ENCODE measurements at places on chromosomes 6 and 20. TPM values are rescaled to one million over a fixed set of nuclear protein-coding genes. Genes with fewer than 3 reads are reported as not detected.
A peak's percentile ranks its signal among the peaks of the same experiment; 100 is the strongest.

FGD2 gene
- 1.1 TPM for polyA plus RNA-seq

VWA7 gene
- polyA plus RNA-seq, result 9.8 TPM

ADISSP gene
- 5.8 TPM for polyA plus RNA-seq

ZNF391 gene
- not detected for polyA plus RNA-seq

RFX6 gene
- polyA plus RNA-seq, result 0.73 TPM

C6orf141 gene
- polyA plus RNA-seq, result 5.5 TPM

CENPW gene
- polyA plus RNA-seq, result 6.3 TPM

OR2B2 gene
- not detected for polyA plus RNA-seq

DNA sequence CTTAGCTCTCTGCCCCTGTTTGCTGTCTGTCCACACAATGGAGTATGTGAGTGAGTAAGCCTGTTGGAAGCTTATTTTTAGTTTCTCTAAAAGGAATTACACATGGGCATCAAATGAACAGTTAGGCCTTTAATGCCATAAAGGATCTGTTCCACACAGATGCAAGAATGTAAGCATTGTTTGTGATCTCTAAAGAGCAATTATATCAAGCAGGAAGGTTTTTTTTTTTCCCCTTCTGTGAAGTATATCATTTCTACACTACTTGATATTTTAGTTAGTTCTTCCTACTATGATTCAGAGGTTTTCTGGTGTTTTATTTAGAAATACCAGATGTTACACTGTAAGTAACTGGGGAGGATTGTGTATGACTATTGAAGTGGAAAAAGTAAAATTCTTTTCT lies 627.5 kb downstream of the COL12A1 start:
- no peak overlapping the region for H3K4me3 ChIP-seq
- no peaks in the 10 kb centered on the region for H3K4me1 ChIP-seq
- DNase-seq, result no peak
- no peaks in the 10 kb centered on the region for H3K36me3 ChIP-seq
- H3K27ac ChIP-seq, result no peak overlapping the region
- no peaks in the 10 kb centered on the region for H3K27me3 ChIP-seq

GRCh38 chr6:3504938-3505805 lies 48.3 kb upstream of the SLC22A23 start:
- H3K27me3 ChIP-seq, result no peaks in the 10 kb centered on the region
- H3K4me1 ChIP-seq, result peaks cover 5% of the 10 kb centered on the region
- no peak overlapping the region for H3K27ac ChIP-seq

GRCh38 chr20:61929971-61930666 lies 135.6 kb downstream of the TAF4 start:
- no peaks in the 10 kb centered on the region for H3K36me3 ChIP-seq
- no peaks in the 10 kb centered on the region for H3K4me1 ChIP-seq
- DNase-seq, result no peak
- H3K27ac ChIP-seq, result no peak overlapping the region
- H3K27me3 ChIP-seq, result no peaks in the 10 kb centered on the region
- no peak overlapping the region for H3K4me3 ChIP-seq

- no peak overlapping the region for H3K27ac ChIP-seq
- DNase-seq, result no peak
- H3K4me3 ChIP-seq, result no peak overlapping the region
- no peaks in the 10 kb centered on the region for H3K27me3 ChIP-seq
- H3K4me1 ChIP-seq, result peaks cover 40% of the 10 kb centered on the region
- no peaks in the 10 kb centered on the region for H3K36me3 ChIP-seq
These were observed 194.9 kb downstream of the BCAS1 start for GRCh38 chr20:53875452-53875851.

GRCh38 chr6:379410-380181 lies 12.0 kb upstream of the IRF4 start:
- no peak overlapping the region for H3K4me3 ChIP-seq
- DNase-seq, result no peak
- H3K4me1 ChIP-seq, result no peaks in the 10 kb centered on the region
- H3K27ac ChIP-seq, result no peak overlapping the region

GRCh38 chr6:43310624-43311023 lies 2.0 kb upstream of the CRIP3 start:
- no peak overlapping the region for H3K4me3 ChIP-seq
- peaks cover 16% of the 10 kb centered on the region for H3K27me3 ChIP-seq
- no peaks in the 10 kb centered on the region for H3K36me3 ChIP-seq

DNA sequence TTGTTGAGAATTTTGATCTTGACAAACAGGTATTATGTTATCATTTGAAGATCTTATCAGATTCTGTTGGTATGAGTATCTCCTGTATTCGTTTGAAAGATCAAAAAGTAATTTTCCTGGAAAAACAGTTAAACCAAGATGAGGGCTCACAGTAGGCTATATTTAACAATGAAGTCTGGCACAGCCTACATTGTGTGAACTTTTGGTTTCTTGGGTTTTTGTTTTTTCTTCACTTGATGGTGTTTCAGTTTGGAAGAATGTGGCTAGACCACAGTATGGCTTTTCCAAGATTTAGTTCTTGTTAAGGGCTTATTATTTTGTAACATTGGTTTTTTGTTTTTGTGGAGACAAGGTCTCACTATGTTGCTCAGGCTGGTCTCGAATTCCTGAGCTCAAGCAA lies 306.4 kb downstream of the CDKAL1 start:
- H3K4me1 ChIP-seq, result no peaks in the 10 kb centered on the region
- no peak for DNase-seq
- no peaks in the 10 kb centered on the region for H3K36me3 ChIP-seq
- H3K27ac ChIP-seq, result no peak overlapping the region
- no peak overlapping the region for H3K4me3 ChIP-seq

DNA sequence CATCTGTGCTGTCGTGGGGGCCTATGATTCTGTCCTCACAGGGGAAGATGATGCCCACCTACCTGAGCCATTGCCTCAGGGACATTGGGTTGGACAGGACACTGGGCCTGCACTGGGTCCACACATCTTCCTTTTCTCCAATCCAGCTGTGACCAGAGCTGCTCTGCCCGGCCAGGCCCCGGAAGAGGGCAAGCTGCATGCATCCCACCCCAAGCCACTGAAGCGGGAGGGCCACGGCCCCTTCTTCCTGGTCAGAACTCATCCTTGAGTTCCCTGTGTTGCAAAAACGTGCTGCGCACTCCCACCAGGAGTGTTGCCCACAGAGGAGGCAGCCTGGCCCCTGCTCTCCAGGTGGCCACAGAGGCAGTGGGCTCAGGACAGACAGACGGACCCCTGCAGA lies 38.2 kb downstream of the SPDEF start:
- DNase-seq, result no peak
- H3K4me3 ChIP-seq, result no peak overlapping the region
- H3K36me3 ChIP-seq, result no peaks in the 10 kb centered on the region
- H3K27ac ChIP-seq, result no peak overlapping the region
- H3K4me1 ChIP-seq, result no peaks in the 10 kb centered on the region
- H3K27me3 ChIP-seq, result peaks cover 5% of the 10 kb centered on the region

DNA sequence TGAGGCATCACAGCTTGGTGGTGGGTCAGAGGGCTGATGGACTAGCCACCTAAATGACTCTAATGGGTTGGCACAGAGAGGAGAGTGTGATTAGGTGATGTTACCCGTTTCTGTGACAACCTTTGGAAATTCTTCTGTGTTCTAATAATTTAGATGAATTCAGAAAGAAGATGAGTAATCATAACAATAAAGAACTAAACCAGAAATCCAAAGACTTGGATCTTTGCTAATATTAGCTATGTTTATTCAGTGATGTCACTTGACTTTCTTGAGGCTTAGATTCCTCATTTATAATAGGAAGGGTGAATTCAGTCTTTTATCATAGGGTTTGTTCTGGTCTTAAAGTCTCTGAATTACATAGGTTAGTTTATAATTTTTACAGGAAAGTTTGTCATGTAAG lies 19.9 kb downstream of the CRYBG1 start:
- no peaks in the 10 kb centered on the region for H3K36me3 ChIP-seq
- no peak overlapping the region for H3K4me3 ChIP-seq

DNA sequence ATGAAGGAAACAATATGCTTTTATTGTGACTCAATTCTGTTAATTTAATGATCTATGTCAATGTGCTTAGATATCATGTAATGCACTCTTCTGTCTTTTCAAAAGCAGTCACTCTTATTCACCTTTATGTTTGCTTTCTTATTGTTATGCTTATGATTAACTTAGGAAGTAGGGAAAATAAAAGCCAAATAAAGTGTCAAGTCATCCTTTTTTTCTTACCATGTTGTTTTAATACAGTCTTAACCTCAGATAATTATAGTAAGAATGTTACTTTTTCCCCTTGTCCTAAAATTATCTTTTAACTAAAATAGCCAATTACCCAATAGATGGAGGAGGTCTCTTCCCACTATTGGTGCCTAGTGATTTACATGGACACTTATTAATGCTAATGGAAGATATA lies 72.6 kb downstream of the TFAP2B start:
- no peaks in the 10 kb centered on the region for H3K4me1 ChIP-seq
- H3K4me3 ChIP-seq, result no peak overlapping the region
- H3K27me3 ChIP-seq, result no peaks in the 10 kb centered on the region
- no peak for DNase-seq
- no peaks in the 10 kb centered on the region for H3K36me3 ChIP-seq

DNA sequence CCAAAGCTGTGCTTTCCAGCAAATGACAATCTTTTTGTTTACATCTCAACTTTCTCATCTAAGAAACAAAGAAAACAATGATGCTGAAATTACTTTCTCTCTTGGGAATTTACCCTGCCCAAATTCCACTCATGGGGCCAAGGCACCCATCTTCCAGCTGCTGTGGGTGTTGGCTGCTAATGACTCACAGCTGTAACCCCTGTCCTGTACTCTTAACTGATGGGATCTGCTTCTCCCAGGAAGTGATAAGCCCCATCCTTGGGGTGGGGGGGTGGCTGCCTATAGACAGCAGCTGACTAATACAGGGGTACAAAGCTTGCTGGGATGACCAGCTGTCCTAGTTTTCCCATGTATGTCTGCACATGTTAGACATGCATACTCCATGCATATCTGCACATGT lies 938.6 kb downstream of the C6orf118 start:
- H3K36me3 ChIP-seq, result no peaks in the 10 kb centered on the region
- no peak for DNase-seq
- no peak overlapping the region for H3K4me3 ChIP-seq
- no peaks in the 10 kb centered on the region for H3K4me1 ChIP-seq
- no peak overlapping the region for H3K27ac ChIP-seq

GRCh38 chr6:66199171-66199570 lies 492.1 kb upstream of the EYS start:
- H3K4me3 ChIP-seq, result no peak overlapping the region
- no peak overlapping the region for H3K27ac ChIP-seq
- no peaks in the 10 kb centered on the region for H3K4me1 ChIP-seq
- H3K36me3 ChIP-seq, result no peaks in the 10 kb centered on the region
- no peak for DNase-seq

- peak overlapping the region; percentile 85 for H3K4me3 ChIP-seq
- no peak overlapping the region for H3K27ac ChIP-seq
- no peaks in the 10 kb centered on the region for H3K36me3 ChIP-seq
- no peaks in the 10 kb centered on the region for H3K27me3 ChIP-seq
- H3K4me1 ChIP-seq, result no peaks in the 10 kb centered on the region
These were observed 1.4 kb downstream of the GFOD1 start for GRCh38 chr6:13485923-13486562.

- no peak overlapping the region for H3K4me3 ChIP-seq
- H3K4me1 ChIP-seq, result no peaks in the 10 kb centered on the region
- H3K36me3 ChIP-seq, result no peaks in the 10 kb centered on the region
- no peak overlapping the region for H3K27ac ChIP-seq
- no peak for DNase-seq
These were observed 111.9 kb downstream of the TRIM27 start for GRCh38 chr6:28811873-28812272.

DNA sequence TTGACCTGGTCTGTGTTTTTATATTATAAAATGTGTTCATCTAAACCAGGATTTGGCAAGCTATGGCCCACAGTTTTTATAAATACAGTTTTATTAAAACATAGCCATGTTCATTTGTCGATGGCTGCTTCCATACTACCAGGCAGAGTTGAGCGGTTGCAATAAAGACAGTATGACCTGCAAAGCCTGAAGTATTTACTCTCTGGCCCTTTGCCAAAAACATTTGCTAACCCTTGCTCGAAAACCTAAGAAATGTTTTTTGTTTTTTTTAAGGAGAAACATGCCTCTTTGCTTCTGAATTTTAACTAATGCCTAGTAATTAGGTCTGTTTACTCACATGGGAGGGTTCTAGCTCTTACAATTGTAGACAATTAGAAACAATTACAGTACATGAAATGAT lies 67.4 kb upstream of the SMIM28 start:
- no peak overlapping the region for H3K27ac ChIP-seq
- peaks cover 4% of the 10 kb centered on the region for H3K4me1 ChIP-seq
- no peak overlapping the region for H3K4me3 ChIP-seq
- no peaks in the 10 kb centered on the region for H3K27me3 ChIP-seq
- H3K36me3 ChIP-seq, result no peaks in the 10 kb centered on the region
- DNase-seq, result no peak

- no peak overlapping the region for H3K4me3 ChIP-seq
- H3K27ac ChIP-seq, result no peak overlapping the region
- DNase-seq, result no peak
- no peaks in the 10 kb centered on the region for H3K4me1 ChIP-seq
- H3K36me3 ChIP-seq, result no peaks in the 10 kb centered on the region
These were observed 210.5 kb downstream of the MOXD1 start for GRCh38 chr6:132190815-132191175.

All from small intestine (tissue), 16 donors.